Activated effector memory CD4-positive, alpha-beta T cell treated with Interleukin-2 at 50 U/mL for 16 hours (primary cell): ENCODE measurements at places on chromosomes 7 and 10.

GRCh38 chr10:73517166-73517888, 21.5 kb upstream of the PPP3CB start:
- DNase-seq = no peak

GRCh38 chr10:69508738-69509340, 57.6 kb downstream of the TSPAN15 start:
- DNase-seq = no peak

GRCh38 chr10:60490013-60490412, 100.3 kb upstream of the ANK3 start:
- no peak for DNase-seq

- no peak for DNase-seq
These were observed 148.2 kb downstream of the GFRA1 start for GRCh38 chr10:116124777-116125176.

DNA sequence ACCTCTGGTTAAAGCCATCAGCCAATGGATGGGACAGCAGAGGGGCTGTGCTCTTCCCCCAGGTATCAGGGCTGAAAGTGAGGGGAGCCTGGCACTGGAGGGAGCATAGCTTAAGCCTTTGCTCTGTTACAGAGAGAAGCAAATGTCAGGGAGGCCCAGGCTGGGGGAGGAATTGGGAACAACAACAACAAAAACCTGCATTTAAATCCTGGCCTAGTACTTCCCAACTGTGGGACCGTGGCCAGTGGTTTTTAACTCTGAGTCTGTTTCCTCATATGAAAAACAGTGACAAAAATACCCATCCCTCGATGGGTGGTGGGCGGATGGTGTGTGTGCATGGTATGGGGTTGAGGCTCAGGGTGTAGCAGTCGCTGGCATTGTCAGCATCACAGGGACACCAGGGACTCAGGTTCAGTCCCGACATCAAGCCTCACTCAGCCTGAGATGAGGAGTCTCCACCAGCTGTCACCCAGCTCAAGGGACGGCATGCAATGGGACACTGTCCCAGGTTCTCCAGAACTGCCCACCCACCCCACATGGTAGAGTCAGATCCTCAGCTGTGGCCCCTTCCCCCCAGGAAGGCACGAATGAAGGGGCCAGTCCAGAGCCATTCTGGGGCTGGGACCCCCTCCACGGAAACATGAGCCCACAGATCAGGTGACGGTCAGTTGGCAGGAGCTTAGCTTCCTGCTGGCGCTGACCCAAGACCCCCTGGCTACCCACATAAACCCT, 74.5 kb downstream of the AFAP1L2 start:
- no peak for DNase-seq

- no peak for DNase-seq
These were observed 25.1 kb downstream of the ZMIZ1 start for GRCh38 chr10:79093658-79094411.

- DNase-seq = peak; percentile 33
These were observed 403 bp downstream of the CDK6 start for GRCh38 chr7:92835851-92836488.

GRCh38 chr10:128914681-128915080, 552.4 kb upstream of the MGMT start:
- DNase-seq = no peak

GRCh38 chr10:109726473-109726872, 196.8 kb downstream of the XPNPEP1 start:
- no peak for DNase-seq

GRCh38 chr10:21296575-21297355, 228.7 kb downstream of the SKIDA1 start:
- DNase-seq = no peak

GRCh38 chr10:75593692-75594556, 162.5 kb downstream of the LRMDA start:
- DNase-seq = no peak

DNA sequence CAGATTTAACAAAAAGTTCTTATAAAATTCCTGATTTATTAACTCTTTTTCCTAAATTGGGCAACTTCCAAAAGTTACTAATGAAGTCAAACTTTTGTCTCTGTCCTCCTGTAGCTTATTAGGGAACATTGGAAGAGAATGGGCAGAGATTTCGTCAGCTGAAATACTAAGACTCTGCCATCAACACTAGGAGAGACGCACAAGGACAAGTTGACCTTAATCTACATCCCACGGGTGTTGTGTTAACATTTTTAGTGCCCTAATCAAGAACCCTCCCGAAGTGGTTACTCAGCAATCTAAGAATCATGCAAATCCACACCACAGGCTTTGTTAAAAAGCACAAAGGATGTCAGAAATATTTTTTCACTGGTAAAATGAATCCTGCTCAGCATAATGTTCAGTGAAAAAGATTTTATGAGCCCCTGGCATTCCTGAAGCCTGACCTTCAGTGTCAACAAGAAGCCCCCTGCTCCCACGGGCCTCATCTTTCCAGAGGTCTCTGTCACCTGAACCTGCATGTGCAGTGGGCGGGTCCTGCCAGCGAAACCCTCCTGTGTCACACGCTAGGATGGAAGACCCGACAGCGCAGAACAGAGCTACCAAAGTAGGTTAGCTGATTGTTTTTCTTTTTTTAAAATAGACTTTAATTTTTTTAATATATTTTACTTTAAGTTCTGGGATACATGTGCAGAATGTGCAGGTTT, 70.6 kb upstream of the AKR1E2 start:
- DNase-seq = no peak

GRCh38 chr7:116951366-116952292, 1.7 kb upstream of the ST7 start:
- DNase-seq = no peak

DNA sequence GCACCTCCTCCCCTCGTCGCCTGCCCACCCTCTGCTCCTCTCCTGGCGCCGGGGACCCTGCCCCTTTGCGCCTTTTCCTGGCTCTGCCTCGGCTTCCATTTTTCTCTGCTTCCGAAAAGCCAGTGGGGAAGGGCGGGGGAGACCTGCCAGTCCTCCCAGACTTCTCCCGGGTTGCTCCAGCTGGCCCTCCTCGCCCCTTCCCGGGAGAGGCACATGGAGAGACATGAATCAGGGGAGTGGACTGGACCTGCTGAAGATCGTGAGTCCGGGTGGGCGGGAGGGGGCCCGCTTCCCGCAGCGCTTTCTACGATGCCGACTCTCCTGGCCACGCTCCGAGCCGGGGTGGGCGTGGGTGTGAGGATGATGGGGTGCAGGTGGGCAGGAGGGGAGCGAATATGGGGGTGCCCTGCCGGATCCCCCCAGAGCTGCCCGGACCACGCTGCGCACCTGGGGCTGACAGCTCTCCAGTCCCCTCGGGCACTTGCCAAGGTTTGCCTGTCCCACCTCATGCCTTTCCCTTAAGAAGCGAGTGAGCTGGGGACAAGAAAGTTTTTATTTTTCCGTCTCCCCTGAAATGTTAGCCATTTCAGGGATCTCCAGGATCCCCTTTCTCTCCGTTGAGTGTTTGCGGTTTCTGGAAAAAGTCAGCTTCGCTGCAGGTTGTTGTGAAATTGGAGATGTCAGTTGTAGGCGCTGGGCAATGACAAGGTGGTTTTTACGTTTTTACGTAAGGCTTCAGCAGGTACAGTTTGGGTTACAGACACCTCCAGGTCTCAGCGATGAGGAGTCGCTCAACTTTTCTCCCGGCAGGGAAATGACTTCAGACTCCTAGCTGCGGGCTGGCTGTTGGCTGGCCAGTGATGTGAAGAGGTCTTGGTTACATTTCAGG, 977 bp downstream of the CACNB2 start:
- no peak for DNase-seq

DNA sequence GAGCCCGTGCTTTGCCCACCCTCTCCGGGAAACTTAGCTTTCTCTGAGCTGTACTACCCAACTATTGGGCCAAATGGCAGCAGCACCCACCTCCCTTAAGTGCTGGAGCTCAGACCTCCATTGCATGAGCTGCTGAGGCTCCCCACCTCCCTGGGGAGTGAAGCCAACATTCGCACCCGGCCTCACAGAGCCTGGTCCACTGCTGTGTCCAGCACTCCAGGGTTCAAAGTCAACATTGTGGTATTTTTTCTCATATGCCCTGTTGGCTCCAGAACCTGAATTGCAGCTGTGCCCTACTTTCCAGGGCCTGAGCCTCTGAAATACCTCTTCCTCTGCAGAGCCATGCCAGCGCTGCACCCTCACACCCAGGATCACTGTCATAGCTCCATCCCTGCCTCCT, 29.7 kb downstream of the ITGA8 start:
- no peak for DNase-seq
